ENCODE measurements at places on chromosomes 2 and 18.

- DNase-seq, result no peak
These were observed 152.2 kb downstream of the MTX2 start for GRCh38 chr2:176421297-176422050.

DNA sequence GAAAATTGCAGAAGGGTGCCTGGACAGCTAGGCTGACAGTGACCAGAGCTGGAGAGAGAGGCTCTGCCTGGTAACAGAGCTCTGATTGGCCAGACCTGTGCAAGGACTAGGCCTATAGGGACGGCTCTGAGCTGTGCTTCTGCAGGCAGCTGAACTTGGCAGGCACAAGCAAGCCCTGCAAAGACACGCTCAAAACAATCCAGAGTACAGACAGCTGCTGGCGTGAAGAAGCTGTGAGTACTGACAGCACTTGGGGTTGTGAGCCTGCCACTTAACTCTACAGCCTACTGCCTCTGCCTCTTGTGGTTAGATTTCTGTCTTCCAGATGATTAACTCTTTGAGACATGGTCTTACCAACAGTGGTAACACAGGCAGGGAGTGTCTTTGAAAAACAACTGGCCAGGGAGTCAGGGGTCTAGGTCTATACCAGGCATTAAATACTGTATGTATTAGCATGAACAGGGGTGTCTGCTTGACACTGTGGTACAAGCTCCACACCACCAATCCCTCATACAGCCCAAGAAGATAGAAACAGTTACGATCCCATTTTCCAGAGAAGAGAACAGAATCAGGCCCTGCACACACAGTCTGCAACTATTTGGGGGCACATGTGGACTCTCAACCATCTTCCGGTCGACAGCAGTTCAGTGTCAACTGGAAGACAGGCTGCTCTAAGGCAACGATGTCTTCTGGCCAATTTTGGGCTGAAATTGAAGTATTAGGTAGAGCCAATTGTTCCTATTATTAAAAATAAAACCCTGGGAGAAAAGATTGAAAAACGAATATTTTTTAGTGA is 568.4 kb downstream of the TNS1 start:
- no peak for DNase-seq

DNA sequence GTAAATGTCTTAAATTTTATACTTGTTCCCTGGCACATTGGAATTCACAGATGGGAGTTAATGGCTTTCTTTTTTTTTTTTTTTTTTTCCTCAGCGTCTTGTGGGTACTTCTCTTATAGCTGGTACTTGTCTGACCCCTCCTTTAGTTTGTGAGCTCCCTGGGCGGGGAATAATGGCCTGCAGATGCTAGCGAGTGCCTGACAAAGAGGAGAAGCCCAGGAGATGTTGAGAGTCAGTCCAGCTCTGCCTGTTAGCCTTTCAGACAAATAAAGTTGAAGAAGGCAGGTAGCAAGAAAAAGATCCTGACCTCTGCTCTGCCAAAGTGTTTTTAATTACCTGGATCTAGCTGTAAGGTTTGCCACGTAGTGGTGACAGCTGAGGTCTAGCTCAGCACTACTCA is 6.6 kb downstream of the BCL2L11 start:
- no peak for DNase-seq

DNA sequence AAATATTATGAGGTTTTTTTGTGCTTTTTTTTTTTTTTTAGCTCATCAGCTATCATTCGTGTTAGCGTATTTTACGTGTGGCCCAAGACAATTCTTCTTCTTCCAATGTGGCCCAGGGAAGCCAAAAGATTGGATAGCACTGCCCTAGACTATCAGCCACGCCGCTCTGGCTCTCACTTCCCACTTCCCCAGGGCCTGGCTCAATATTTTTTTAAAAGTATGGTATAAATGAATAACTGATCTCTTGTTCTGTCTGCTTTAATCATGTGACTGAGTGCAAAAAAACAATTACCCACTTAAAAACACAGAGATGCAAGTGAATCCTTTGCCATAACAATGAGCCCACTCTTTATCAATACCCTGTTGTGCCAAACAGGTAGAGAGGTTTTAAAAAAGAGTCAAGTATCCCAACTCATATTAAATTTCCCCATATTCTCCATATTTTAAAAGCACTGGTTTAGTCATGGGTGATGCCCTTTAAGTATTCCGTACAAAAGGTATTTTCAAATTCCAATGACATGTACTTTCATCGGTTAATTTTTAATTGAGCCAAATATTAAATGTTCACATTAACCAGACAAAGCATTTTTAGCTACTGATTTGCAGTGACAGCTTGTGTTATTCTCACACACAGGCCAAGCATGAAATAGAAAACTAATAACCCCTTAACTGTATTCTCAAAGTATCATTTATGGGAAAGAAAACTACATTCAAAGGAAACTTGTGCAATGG is 12.6 kb downstream of the BCL2 start:
- no peak for DNase-seq

- no peak for DNase-seq
These were observed 36.3 kb downstream of the CYP27C1 start for GRCh38 chr2:127183771-127184170.
